ENCODE measurements at places on chromosomes 11 and 22.

DNA sequence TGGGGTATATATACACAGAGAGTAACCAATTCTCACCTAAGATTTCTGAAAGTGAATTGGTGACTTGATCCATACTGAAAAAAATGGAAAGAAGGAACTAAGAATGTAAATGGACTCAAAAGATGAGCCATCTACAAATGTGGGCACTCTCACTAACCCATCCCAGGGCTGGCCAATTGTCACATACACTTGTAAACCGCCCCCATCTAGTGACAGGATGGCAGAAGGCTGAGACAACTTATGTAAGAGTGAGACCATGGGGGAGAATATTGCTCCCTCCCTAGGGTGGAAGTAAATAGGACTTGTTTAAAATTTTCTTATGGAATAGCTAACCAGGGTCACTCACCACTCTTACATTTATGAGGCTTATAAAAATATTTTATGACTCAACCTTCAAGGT lies 377.1 kb upstream of the ISX start:
- DNase-seq, result no peak

DNA sequence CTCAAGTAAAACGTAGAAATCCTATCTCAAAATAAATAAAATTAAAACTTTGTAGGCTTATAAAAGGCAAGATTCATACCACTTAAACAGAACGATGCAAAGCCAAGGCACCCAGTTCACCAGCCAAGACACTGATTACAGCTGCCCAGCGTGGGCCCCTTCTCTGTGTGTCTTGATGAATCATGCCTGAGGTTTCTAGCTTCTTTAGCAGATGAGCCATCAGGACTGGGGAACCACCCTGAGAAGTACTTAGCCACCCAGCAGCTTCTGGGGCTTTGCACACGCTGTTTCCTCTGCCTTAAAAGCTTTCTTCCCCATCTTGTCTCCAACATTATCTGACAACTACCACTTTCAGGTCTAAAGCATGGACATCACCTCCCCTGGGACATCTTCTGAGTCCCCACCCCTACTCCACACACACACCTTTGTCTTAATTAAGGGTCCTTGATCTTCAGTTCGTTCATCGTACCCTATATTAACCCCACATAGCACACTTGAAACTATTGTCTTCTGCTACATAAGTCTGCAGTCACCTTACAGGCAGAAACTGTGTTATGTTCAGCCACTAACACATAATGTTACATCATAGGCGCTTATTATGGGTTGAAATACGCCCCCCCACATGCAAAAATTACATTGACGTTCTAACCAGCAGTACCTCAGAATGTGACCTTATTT lies 8.7 kb upstream of the LAYN start:
- DNase-seq, result peak; percentile 68

DNA sequence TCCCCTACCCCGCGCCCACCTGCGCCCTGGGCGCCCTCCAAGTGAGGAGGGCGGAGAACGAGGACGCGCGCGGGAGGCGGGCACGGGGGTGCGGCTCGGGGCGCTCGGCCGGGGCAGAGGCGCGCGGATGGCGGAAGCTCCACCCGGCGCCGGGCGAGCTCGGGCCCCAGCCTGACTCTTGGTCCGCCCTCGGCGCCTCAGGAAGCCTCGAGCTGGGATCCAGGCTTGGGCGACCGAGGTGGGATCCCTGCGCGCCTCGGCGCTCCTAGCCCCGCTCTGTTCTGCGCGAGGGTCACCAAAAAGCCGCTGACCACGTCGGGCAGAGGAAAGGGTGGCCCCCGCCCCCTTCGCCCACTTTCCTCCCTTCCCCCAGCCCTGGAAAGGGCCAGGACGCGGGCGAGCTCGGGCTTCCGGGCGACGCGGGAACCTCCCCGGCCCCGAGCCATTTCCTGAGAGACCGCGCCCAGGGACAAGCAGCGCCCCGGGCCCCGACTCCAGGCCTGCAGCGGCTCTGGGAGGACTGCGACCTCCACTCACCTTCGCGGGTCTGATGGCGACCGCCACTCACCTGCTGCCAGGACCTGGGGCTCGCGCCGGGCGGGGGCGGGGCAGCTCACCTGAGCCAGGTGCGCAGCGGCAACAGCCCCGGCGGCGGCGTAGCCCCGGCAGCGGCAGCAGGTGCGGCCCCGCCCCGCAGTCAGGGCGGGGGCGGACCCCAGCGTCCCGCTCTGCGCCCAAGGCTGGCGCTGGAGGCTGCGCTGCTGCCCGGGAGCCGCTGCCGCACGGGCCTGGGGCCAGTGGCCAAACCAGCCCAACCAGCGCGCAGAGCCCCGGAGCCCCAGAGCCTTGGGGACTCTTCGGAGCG lies 2.2 kb upstream of the SIGIRR start:
- no peak for DNase-seq

- no peak for DNase-seq
Measured at GRCh38 chr11:111097191-111097590, 148.3 kb upstream of the POU2AF2 start.

GRCh38 chr11:94815705-94816344 lies 47.7 kb downstream of the AMOTL1 start:
- DNase-seq, result no peak

DNA sequence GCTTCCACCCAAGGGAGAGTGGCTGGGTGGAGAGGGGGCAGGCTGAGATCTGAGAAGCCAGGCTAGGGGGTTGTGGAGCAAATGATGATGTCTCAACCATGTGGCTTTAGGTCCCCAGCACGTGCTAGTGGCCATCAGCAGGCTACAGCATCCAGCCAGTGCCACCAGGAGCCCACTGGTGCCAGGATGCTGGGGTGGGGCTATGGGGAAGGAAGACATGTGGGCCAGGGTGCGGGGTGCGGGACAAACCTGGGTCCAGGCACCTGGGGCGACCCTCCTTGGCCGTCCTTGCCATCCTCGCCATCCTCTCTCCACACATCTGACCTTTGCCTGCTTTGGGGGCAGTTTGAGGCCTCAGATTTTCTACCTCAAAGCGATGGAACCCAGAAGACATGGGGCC lies 104.3 kb downstream of the KCNQ1 start:
- DNase-seq, result no peak

DNA sequence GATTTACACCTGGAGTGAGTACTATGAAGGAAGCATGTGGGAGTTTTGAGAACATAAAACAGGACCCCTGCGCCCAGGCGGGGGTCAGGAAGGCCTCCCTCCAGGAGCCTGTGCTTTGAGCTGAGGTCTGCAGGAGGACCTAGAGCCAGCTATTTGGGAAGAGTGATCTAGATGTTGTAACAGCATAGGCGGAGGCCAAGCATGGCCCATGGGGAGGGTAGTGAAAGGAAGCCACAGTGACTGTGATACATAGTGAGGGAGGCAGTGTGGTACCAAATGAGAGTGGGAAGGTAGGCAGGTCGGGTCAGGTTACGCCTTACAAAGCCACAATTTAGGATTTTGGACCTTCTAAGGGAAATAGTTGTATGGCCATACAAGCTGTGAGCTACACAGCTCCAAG lies 147.5 kb downstream of the PARVA start:
- no peak for DNase-seq

GRCh38 chr22:49236541-49237075 lies 591.1 kb downstream of the BRD1 start:
- no peak for DNase-seq
